ENCODE measurements at places on chromosomes 2 and 18. TPM values are rescaled to one million over a fixed set of nuclear protein-coding genes. Genes with fewer than 3 reads are reported as not detected.

- no peaks in the 10 kb centered on the region for H3K4me1 ChIP-seq
- no peaks in the 10 kb centered on the region for H3K36me3 ChIP-seq
- H3K27ac ChIP-seq = no peak overlapping the region
- H3K27me3 ChIP-seq = no peaks in the 10 kb centered on the region
Observed at GRCh38 chr18:50453732-50454131, 78.9 kb downstream of the SKA1 start.

Gene KIF3C
- total RNA-seq = 6.8 TPM

DNA sequence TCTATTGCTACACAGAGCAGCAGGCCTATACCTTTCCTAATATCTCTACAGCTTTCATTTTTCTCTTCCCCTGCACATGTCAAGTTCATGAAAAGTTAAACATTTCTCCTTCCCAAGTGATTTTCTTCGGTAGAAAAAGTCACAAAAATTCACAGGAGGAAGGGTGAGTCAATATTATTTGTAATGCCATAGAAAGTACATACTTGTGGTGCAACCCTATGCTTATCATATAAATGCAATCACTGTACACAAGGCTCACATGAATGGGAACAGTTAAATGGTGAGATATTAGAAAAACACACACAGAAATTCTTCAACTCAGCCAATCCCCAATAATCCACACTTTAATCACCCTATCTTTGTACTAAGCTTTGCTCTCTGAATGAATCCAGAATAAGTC lies 651.6 kb downstream of the LRRTM4 start:
- H3K36me3 ChIP-seq = no peaks in the 10 kb centered on the region
- H3K27ac ChIP-seq = no peak overlapping the region
- no peak for DNase-seq
- H3K4me3 ChIP-seq = no peak overlapping the region
- H3K4me1 ChIP-seq = no peaks in the 10 kb centered on the region

Gene GPBAR1
- 4.2 TPM for total RNA-seq

DNA sequence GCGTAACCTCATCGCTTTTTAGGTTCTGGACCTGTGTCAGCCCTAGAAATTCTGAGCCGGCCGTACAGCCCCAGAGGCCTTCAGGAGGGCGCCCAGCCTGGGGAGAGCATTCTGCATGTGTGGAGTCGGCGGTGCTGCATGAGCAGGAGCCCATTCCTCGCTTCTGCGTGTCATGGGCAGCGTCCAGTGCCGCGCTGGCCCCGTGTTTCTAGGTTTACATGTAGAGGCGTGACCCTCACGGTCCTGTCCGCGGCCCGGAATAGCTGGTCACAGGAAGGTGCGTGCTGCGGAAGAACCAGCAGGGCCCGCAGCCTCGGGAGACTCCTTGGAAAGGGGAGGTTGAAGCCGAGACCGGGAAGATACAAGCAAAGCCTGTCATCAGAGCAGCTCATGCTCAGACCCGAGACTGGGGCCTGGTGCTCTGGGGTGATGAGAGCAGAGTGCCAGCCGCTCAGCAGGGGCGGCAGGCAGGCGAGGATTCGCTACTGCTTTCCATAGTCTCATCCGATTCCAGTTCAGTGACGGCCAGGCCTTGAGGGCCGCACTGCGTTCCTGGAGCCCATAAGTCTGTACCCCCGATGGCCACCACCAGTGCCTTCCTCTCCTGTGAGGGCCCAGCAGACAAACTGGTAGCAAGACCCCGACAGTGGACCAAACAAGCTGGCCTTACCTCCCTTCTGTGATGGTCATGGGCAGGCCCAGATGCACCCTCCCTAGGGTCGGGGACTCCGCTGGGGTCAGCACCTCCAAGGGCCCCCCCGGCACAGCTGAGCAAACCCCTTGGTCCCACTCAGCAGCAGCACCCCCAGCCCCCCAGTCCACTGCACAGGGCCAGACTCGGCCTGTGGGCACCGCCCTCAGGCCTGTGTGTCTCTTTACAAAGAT lies 15.6 kb upstream of the NFATC1 start:
- peaks cover 4% of the 10 kb centered on the region for H3K4me1 ChIP-seq
- no peak overlapping the region for H3K4me3 ChIP-seq
- H3K27me3 ChIP-seq = no peaks in the 10 kb centered on the region
- H3K36me3 ChIP-seq = peaks cover 15% of the 10 kb centered on the region
- DNase-seq = no peak

- H3K36me3 ChIP-seq = no peaks in the 10 kb centered on the region
- no peak overlapping the region for H3K4me3 ChIP-seq
- H3K4me1 ChIP-seq = no peaks in the 10 kb centered on the region
- H3K27ac ChIP-seq = no peak overlapping the region
- H3K27me3 ChIP-seq = peaks cover 4% of the 10 kb centered on the region
Observed at GRCh38 chr2:233047206-233047605, 12.9 kb upstream of the INPP5D start.

GRCh38 chr2:82896117-82896516 lies 1563.0 kb downstream of the SUCLG1 start:
- no peaks in the 10 kb centered on the region for H3K36me3 ChIP-seq
- no peaks in the 10 kb centered on the region for H3K4me1 ChIP-seq
- H3K27me3 ChIP-seq = no peaks in the 10 kb centered on the region
- no peak overlapping the region for H3K4me3 ChIP-seq
- no peak for DNase-seq
- H3K27ac ChIP-seq = no peak overlapping the region

GRCh38 chr2:74025971-74026612 lies 41.4 kb downstream of the TET3 start:
- no peak for DNase-seq
- no peak overlapping the region for H3K27ac ChIP-seq
- no peaks in the 10 kb centered on the region for H3K27me3 ChIP-seq
- H3K36me3 ChIP-seq = no peaks in the 10 kb centered on the region
- H3K4me1 ChIP-seq = peaks cover 7% of the 10 kb centered on the region
- H3K4me3 ChIP-seq = no peak overlapping the region

DNA sequence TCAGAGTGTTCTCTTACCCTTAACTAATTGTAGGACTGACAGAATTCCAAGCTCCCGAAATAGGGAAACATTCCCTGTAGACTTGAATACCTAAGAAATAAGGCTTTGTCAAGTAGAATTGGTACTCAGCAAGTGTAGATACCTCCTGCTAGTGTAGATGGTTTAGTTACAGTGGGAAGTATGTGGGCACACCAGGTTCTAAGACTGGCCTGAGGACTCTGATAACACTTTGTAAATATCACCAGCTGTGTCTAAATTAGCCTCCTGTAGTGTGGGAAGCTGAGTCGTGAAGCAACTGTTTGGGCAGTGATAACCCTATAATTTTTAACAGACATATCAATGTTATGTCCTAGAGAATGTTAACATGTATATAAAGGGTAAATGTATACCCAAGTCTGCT lies 304.5 kb downstream of the SLC8A1 start:
- H3K27ac ChIP-seq = no peak overlapping the region
- H3K27me3 ChIP-seq = no peaks in the 10 kb centered on the region
- H3K4me1 ChIP-seq = no peaks in the 10 kb centered on the region
- DNase-seq = no peak

Gene CNDP2
- 31.1 TPM for total RNA-seq

Gene SLC8A1
- total RNA-seq = 105 TPM

Gene GAREM2
- 3.3 TPM for total RNA-seq

Gene PIK3C3
- 29.9 TPM for total RNA-seq

Gene SLC19A3
- 1.5 TPM for total RNA-seq

GRCh38 chr18:42641996-42642395 lies 473.5 kb downstream of the RIT2 start:
- DNase-seq = no peak
- no peak overlapping the region for H3K4me3 ChIP-seq
- no peaks in the 10 kb centered on the region for H3K27me3 ChIP-seq
- no peaks in the 10 kb centered on the region for H3K4me1 ChIP-seq

- no peak for DNase-seq
- H3K27me3 ChIP-seq = no peaks in the 10 kb centered on the region
- no peak overlapping the region for H3K27ac ChIP-seq
- no peak overlapping the region for H3K4me3 ChIP-seq
Observed at GRCh38 chr2:177568893-177569292, 176.3 kb downstream of the AGPS start.

GRCh38 chr18:67194886-67195285 lies 321.6 kb downstream of the DSEL start:
- no peak for DNase-seq
- H3K36me3 ChIP-seq = no peaks in the 10 kb centered on the region
- H3K4me1 ChIP-seq = no peaks in the 10 kb centered on the region
- no peaks in the 10 kb centered on the region for H3K27me3 ChIP-seq
- no peak overlapping the region for H3K4me3 ChIP-seq

GRCh38 chr2:113093613-113093977 lies 25.8 kb downstream of the IL1F10 start:
- H3K4me1 ChIP-seq = no peaks in the 10 kb centered on the region
- no peak overlapping the region for H3K27ac ChIP-seq
- peaks cover 13% of the 10 kb centered on the region for H3K27me3 ChIP-seq

GRCh38 chr2:86794861-86795260 lies 4.1 kb upstream of the CD8A start:
- DNase-seq = peak; percentile 75
- no peaks in the 10 kb centered on the region for H3K36me3 ChIP-seq
- peaks cover 9% of the 10 kb centered on the region for H3K27me3 ChIP-seq
- H3K4me3 ChIP-seq = no peak overlapping the region

Gene DCDC2C
- total RNA-seq = not detected

DNA sequence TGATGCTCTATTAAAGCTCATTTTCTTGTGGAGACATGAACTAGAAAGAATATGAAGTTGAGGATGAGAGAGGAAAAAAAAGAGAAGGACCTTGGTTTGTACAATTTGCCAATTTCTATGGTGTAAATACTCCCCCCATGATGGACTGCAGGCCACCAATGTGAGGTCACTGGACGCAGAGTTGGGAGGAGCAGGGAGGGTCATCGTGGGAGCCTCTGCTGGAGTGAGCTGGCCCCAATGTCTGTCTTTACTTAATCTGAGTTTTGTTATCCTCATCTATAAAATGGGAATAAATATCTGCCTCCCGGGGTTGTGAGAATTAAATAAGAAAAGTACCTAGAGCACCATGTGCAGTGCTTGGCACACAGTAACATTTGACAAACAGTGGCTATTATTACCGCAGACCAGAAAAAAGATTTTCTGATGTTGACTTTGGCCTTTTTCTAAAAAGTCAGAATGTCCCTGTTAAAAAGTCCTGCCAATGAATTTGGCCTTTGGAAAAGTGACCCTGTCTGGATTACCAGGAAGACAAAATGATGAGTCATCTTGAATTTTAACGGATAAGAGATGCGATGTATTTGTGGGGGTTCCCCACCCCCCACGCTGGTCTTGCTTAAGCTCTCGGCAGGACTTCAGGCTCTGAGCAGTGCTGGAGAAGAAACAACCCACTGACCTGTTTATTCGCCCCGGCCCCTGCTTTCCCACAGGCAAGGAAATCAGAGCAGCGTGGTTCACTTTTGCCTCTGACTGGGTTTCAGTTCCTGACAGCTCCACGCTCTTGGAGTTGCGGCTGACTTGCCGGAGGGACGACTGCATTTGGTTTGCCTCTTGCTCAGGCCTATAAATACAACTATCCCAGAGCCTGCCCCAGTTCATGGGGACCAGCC lies 50.3 kb upstream of the FOSL2 start:
- H3K27me3 ChIP-seq = no peaks in the 10 kb centered on the region
- peak overlapping the region; percentile 3 for H3K4me3 ChIP-seq
- peaks cover 38% of the 10 kb centered on the region for H3K4me1 ChIP-seq
- DNase-seq = peak; percentile 94
- no peaks in the 10 kb centered on the region for H3K36me3 ChIP-seq
- H3K27ac ChIP-seq = peak overlapping the region; percentile 68

- H3K27ac ChIP-seq = no peak overlapping the region
- H3K4me3 ChIP-seq = no peak overlapping the region
- no peaks in the 10 kb centered on the region for H3K36me3 ChIP-seq
- no peak for DNase-seq
Observed at GRCh38 chr2:166068981-166069380, 58.8 kb downstream of the SCN1A start.

DNA sequence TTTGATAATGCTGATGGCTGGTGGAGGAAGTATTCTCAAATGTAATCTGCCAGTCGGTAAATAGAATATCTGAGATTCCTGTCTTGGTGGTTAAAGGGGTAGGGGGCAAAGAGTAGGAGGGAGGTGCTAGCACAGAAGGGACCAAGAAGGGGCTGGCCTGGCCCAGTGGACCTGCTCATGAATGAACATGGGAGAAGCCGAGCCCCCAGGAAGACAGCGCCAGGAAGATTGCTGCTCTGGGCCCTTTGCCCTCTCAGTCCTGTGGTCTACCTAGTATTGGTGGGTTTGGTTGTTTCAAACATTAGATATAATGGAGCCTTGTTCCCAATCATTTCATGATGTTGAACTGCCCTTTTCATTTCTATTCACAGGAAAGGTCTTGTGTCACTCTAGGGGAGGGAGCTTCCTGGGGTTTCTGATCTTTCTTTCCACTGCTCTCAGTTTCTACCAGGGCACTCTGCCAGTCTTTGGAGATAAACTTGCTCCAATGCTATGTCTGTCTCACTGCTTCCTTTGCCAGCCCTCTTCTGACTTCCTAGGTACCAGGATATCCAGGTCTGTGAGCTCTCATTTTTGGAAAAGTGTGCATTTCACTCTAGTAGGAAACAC lies 5.3 kb upstream of the MOCOS start:
- H3K36me3 ChIP-seq = no peaks in the 10 kb centered on the region
- no peak overlapping the region for H3K4me3 ChIP-seq
- no peaks in the 10 kb centered on the region for H3K27me3 ChIP-seq
- H3K27ac ChIP-seq = no peak overlapping the region
- H3K4me1 ChIP-seq = peaks cover 30% of the 10 kb centered on the region
- no peak for DNase-seq

DNA sequence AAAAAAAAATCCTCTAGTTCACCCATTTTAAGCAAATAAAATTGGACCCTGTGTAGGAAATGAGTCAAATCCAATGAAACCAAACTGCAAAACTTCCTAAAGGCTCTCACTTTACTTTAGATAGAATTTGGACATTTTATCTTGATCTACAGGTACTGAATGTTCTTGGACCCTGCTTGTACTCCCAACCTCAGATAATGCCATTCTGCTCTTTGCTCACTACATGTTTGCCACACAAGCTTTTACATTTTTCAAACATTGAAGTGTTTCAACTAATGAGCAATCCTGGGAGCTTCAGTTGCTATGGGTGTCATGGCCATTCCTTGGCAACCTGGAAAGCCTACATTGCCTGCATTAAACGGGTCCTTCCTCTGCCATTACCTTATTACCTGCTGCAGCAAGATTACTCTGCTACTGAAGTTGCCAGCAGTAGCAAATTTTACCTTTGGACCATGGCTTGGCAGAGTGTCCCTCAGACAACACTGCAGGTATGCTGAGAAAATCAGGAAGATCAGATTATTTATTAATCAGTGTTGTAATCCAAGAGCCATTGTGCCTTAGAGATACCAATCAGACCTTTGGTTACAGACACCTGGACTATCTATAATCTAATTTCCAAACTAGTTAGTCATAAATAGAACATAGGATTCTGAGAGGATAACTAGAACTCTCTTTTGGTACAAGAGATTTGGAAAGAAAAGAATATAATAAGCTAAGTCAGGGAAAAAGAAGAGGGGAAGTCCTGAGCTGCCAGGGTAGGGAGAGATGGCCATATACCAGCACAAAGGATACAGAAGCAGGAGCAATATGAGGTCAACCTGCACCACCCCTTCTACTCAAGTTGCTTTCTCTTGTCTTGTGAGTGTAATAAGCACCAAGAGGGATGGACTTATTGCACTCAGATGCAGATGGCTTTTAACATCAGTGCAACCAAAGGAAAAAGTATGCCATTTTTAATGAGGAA lies 293.3 kb upstream of the TFPI start:
- no peaks in the 10 kb centered on the region for H3K4me1 ChIP-seq
- no peak for DNase-seq
- no peak overlapping the region for H3K4me3 ChIP-seq

- DNase-seq = no peak
- no peaks in the 10 kb centered on the region for H3K4me1 ChIP-seq
- H3K36me3 ChIP-seq = no peaks in the 10 kb centered on the region
- no peaks in the 10 kb centered on the region for H3K27me3 ChIP-seq
Observed at GRCh38 chr2:60872510-60872928, 8.9 kb upstream of the REL start.

Gene APLF
- total RNA-seq = 12.1 TPM
